ENCODE measurements at places on chromosomes 16 and 17. TPM values are rescaled to one million over a fixed set of nuclear protein-coding genes. Genes with fewer than 3 reads are reported as not detected.

DNA sequence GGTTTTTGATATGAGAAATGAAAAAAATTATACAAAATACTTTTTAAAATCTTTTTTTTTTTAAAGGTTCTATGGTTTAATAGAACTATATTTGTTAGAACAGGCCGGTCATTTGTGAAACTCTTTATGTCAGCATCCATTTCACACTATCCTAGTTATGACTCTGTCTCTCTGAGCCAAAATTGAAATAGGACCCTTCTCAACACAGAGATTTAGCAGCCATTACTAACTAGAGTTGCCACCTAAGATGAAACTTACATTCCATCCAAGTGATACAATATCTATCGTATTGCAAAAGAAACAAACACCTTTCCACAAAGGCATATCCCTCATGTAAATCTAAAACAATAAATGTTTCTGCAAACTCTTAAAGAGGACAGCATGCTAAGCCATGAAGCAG is 249.8 kb downstream of the CDH11 start:
- no peak for DNase-seq

The WSCD1 gene
- total RNA-seq = 0.06 TPM

GRCh38 chr17:4833941-4834680 is 971 bp downstream of the MINK1 start:
- peak; percentile 34 for DNase-seq

- no peak for DNase-seq
Observed at GRCh38 chr17:15092762-15093161, 172.4 kb downstream of the PMP22 start.

The PPP1R1B gene
- total RNA-seq = 8.6 TPM

DNA sequence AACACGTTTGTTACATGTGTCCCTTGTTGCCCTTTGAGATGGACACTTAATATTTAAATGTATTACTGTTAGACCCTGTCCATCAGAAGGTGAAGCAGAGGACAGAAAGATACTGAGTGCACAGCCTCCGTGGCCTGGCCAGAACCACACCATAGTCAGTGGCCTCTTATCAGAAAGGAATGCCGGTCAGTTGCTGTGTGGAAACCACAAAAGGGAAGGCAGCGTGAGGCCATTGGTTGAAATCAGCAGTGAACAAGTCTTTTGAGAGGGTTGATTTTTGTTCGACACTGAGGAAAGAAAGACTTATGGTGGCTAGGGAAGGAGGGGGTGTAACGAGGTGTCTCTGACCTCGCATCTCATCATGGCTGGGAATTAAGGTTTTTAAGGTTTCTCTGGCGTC is 85.4 kb upstream of the CLEC18A start:
- no peak for DNase-seq

- no peak for DNase-seq
Observed at GRCh38 chr16:12459391-12460063, 344.2 kb downstream of the CPPED1 start.

GRCh38 chr16:85615852-85616606 is 2.9 kb downstream of the GSE1 start:
- peak; percentile 71 for DNase-seq

DNA sequence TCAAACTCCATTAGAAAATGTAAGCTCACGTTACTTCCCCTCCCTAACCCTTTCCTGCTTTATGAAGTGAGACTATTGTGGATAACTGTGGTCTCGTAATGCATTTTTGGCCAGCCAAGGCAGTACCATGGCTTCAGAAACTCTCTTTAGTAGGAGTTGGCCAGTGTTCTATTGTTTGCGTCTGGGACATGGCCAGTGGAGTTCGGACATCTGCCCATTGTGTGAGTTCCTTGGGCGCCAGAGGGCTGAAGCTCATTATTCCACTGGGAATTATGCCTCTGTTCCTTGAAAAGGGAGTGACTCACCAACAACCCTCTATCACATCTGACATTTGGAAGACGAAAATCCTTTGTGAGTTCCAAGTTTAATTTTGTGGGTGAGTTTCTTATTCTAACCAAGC is 319.5 kb upstream of the SOX9 start:
- no peak for DNase-seq

DNA sequence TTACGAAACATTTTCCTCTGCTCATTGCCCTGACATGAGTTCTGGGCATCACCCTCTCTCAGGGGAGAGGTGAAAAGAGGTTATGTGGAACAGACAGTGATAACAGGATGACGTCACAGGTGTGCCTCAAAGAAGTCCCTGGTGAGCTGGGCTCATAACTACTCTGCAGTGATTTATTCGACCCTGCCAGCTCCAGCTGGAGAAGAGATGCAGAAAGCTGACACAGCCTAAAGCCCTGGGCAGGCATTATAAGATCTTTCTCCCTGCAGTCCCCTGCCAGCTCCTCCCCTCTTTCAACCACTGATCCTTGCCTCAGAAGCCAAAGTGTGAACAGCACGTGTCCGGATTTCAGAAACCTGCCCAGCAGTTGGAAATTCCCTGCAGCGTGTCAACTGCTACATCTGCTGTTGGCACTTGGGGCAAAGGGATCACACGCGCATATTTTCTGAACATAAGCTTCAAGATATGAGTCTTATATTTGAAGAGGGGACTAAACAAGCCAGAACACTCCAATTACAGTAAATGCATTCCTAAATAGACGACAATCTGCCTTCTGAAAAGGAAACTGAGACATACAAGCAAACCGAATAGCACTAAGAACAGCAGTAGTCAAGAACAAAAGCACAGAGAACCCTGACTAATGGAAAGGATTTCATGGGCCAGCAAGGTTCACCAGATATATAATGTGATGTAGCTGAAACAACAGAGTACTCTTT is 80.5 kb downstream of the SMG6 start:
- DNase-seq = peak; percentile 75

DNA sequence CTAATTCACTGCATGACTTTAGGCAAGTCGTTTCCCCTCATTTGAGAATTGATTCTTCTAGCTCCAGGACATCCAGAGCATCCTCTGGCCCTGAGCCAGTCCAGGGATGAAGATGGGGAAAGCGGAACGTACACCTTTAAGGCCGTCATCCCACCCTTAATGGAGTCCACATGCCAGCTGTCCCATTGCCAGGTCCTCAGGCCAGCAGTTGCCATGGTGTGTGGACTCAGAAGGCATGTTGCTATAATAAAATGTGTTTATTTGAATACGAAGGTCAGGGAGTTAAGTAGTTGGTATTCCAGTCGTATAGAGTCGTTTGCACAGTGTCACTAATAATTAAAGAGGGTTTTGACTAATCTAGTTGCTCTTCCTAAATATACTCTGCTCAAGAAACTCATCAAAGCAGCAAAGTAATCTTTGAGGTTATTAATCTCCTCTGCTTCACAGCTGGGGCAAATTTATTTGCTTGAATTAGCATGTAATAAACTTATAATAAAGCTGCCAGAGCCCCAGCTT is 30.4 kb downstream of the CCDC182 start:
- peak; percentile 10 for DNase-seq

The CA10 gene
- not detected for total RNA-seq

GRCh38 chr16:78570399-78571141 is 471.1 kb downstream of the WWOX start:
- no peak for DNase-seq

The KCNH4 gene
- total RNA-seq = not detected

DNA sequence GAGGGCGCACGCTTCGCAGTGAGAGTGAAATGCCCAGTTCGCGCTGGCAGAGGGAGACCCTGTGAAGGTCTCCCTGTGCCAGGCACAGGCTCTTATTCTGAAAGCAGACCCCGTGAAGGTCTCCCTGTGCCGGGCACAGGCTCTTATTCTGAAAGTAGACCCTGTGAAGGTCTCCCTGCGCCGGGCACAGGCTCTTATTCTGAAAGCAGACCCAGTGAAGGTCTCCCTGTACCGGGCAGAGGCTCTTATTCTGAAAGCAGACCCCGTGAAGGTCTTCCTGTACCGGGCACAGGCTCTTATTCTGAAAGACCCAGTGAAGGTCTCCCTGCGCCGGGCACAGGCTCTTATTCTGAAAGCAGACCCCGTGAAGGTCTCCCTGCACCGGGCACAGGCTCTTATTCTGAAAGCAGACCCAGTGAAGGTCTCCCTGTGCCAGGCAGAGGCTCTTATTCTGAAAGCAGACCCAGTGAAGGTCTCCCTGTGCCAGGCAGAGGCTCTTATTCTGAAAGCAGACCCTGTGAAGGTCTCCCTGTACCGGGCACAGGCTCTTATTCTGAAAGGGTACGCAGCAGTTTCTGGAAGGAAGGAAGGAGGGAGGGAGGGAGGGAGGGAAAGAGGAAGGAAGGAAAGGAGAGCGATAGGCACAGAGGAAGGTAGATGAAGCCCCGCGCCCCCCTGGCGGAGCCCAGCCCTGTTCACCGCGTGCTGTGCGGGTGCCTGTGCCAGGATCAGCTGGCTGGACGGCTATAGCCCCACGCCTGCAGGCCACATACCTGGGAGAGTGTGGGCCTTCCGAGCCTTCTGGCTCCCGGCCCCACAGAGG is 55.3 kb downstream of the WDR45B start:
- DNase-seq = peak; percentile 92

The KAT2A gene
- total RNA-seq = 26.3 TPM

DNA sequence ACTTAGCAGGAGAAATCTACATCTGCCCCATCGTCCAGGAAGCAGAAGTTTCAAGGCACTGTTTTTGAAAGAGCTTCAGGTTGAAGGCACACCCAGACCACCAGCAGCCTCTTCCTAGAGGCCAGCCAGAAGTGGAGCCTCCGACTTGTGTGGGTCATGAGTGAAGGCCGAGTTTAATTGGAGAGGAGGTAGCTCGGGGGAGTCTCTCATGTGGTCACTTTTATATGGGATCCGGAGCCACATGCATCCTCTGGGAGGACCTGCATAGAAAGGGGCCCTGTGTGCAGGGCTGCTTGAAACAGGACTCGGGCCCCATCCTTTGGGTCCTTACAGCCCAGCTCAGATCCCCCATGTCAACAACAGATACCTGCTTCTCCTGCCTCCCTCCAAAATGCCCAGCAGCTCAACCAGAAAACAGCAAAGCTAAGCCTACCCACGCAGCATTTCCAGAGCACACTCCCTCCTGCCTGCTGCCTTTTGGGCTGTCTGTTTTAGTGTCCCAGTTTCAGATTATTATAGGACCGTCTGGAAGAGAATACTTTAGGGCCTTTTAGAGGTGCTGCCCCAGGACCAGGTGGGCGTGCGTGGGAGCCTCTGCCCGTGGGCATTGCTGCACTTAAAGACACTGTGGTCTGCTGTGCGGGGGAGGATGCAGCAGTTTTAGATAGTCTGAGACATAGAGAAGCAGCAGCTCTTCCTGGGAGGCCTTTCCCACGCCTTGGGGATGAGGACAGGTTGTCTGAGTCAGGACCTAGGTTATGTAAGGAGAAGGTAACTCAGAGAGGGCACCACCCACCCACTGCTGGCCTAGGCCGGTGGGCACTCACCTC is 29.5 kb downstream of the MPRIP start:
- DNase-seq = no peak

DNA sequence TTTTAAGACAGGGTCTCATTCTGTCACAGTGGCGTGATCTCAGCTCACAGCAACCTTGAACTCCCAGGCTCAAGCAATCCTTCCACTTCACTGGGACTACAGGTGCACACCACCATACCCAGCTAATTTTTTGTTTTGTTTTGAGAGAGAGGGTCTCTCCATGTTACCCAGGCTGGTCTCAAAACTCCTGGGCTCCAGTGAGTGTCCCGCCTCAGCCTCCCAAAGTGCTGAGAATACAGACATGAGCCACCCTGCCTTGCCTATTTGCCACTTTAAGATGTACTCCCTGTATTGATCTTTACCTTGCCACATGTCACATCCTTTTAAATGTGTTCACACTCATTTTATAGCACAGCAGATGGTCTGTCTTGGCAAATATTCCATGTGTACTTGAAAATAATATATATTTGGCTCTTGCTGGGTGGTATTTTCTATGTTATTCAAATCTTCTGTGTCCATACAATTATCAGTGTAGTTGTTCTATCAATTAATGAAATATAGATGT is 50.5 kb downstream of the VMP1 start:
- DNase-seq = no peak

GRCh38 chr16:48294724-48295123 is 47.4 kb upstream of the ABCC11 start:
- DNase-seq = no peak

DNA sequence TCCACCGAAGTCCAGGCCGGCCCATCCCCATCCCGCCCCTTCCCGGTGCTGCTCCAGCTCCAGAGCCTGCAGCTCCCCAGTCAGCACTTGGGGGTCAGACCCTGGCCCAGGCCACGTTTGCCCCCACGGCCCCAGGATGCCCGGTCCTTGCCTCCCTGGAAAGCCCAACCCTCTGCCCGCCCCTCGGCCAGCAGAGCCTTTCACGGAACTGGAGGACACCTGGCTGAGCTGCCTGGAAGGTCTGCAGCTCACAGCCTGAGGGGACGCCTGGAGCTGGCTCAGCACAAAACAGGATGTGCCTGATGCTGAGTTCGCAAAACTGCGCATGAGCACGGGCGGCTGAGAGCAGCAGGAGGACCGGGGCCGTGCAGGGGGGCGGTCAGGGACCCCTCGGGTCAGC is 29.7 kb upstream of the SSTR5 start:
- no peak for DNase-seq

The TMEM97 gene
- total RNA-seq = 69.0 TPM

DNA sequence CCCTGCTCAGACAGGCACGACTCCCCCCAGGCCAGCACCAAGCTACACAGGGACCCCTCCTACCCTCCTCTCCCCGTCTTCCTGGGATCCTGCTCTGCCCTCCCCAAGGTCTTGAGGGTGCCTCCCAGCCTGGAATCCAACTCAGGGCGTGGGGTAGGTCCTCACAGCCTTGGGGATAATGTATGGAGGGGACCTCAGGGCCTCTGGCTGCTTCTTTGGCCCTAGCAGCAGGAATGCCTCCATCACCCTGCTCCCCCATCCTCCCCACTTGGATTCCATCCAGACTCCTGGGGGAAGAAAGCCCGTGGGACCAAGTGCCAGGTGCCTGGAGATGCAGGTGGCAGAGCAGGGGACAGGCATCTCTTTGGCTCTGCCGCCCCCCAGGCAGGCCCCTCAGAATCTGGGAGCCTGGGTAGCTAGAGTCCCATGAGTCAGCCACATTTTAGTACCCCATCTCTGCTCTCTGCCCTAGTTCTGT is 10.7 kb upstream of the STAC2 start:
- DNase-seq = no peak

- DNase-seq = peak; percentile 7
Observed at GRCh38 chr17:48351911-48352332, 78.1 kb downstream of the SKAP1 start.

The ICAM2 gene
- not detected for total RNA-seq

DNA sequence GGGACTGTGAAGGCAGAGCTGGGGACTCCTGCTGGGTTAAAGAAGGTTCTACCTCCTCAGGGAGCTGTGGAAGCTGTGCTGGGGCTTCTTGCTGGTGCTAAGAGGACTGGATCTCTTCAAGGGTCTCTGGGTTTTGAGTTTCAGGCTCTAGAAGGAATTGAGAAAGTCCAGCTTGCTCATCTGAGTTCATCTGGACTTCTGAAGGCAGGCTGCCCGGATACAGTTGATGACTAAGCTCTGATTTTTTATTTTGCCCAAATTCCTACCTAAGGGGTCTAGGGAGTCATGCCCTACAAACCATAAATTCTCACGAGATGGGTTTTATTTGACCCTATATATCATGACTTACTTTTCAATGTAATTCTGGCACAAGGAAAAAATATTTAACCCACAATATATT is 46.8 kb upstream of the TMEM97 start:
- no peak for DNase-seq

GRCh38 chr17:68122587-68122986 is 87.1 kb downstream of the KPNA2 start:
- DNase-seq = no peak

The RAC3 gene
- total RNA-seq = 261 TPM

GRCh38 chr17:47279062-47279801 is 25.6 kb downstream of the ITGB3 start:
- no peak for DNase-seq

The TUBB3 gene
- 266 TPM for total RNA-seq

- no peak for DNase-seq
Observed at GRCh38 chr16:87255866-87256265, 61.3 kb downstream of the C16orf95 start.

GRCh38 chr17:13337864-13338371 is 263.8 kb downstream of the HS3ST3A1 start:
- DNase-seq = peak; percentile 59

Measured in G401 (cell line).